Ascending aorta (tissue), 2 donors: ENCODE measurements at places on chromosomes 5 and 9. TPM values are rescaled to one million over a fixed set of nuclear protein-coding genes. Genes with fewer than 3 reads are reported as not detected.

PLPP7 gene
- 15.8 TPM for total RNA-seq

SGCD gene
- total RNA-seq: 4.0 TPM

DNA sequence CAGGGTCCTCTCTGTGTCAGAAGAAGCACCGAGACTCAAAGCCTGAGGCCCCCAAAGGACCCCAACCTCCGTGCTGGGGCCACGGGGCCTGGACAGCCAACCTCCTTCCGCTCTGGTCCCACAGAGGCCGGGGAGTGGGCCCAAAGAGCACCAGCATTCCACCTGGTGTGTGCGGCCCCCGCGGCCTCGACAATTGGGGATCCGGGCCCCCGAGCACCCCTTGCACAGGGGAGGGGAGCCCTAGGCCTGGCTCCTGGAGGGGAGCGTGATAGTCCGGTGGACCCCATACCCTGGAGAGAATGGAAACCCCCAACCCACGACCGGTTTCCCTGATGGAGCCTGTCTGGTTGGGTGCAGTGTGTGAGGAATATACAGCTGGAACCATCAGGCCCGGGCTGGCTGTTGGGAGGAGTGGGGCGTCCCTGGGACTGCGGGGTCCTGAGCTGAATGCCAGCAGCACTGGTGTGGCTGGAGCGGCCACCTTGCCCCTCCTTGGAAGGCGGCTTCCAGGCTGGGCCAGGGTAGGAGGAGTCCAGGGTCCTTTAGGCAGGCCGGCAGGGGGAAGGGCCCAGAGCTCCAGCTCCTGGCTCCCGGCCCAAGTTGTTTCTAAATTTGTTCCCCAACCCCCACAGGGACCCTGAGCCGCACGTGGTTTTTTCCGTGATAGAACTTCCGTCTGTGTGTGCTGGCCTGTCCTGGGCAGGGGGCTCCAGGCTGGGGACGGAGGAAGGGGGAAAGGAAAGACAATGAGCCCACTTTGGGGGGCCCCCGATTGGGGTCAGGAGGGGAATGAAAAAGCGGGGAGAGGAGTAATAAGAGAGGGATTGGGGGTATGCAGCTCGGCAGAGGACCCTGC, 825 bp upstream of the TOR4A start:
- H3K27ac ChIP-seq: peak overlapping the region; percentile 81
- peaks cover 43% of the 10 kb centered on the region for H3K36me3 ChIP-seq
- no peaks in the 10 kb centered on the region for H3K27me3 ChIP-seq
- H3K4me3 ChIP-seq: peak overlapping the region; percentile 63
- peaks cover 16% of the 10 kb centered on the region for H3K4me1 ChIP-seq
- DNase-seq: peak; percentile 33

DNA sequence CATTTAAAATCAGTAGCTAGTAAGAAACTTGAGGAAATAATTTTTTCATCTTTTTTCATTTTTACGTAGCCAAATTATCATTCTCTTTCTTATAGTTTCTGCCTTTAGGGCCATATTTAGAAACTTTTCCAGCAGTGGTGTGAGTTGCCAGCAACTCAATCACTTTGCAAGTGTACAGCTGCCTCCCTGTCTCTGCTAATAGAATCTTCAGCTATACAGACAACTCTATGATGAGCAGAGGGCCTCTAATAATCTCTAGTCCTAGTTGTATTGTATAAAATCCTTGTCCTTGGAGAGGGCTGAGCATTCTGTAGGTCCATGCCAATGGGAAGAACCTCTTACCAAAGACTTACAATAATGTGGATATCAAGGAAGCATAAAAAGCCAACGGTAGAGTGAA, 11.5 kb upstream of the SHOC1 start:
- H3K4me1 ChIP-seq: no peaks in the 10 kb centered on the region
- no peak overlapping the region for H3K27ac ChIP-seq
- no peak for DNase-seq
- no peaks in the 10 kb centered on the region for H3K27me3 ChIP-seq
- no peaks in the 10 kb centered on the region for H3K36me3 ChIP-seq
- H3K4me3 ChIP-seq: no peak overlapping the region
